ENCODE measurements at places on chromosomes 7 and 10.

DNA sequence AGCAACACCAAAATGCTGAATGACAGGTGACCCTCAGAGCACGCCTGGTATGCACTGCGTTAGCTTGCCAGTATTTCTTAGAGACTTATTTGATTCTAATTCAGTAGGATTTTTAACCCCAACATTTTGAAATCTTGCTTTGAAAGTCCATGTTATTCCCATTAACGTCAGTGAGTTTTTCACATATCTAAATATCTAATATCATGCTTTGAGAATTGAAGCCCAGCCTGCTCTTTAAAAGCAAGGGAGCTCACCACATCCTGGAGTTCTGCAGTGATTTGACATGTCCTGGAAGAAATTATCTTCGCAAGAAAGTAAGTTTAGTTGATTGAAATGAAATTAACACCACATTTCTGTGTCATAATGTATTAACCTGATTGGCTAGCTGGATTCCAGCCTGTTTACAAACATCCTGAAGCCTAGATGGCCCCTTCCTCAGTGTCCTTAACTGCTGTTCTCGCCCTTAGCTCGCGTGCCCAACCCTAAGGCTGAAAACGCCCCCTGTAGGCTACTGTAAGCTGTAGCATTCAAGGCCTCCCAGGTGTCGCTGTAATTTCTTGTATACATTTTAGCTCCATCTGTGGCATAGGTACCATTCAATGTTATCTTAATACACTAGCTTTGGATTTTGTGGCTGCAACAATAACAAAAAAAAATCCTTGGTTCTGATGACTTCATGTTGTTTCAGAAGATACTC, 191.5 kb downstream of the MGMT start:
- no peak for DNase-seq

DNA sequence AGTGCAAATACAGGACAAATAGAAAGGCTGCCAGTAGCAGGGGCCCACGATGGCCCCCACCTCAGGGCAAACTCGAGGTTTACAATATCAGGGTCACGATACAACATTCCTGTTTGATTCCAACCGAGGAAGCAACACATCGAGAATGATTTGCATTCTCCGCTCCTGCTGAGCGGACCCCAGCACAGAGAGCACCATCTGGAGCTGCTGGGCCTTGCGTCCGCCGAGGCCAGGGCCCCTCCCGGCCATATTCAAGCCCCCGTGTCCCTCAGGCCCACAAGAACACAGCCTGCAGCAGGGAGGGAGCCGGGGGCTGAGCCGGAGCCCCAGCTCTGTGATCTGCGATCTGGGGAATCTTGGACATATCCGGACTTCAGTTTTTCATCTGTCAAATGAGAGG, 84.3 kb downstream of the PRKAG2 start:
- DNase-seq = no peak

DNA sequence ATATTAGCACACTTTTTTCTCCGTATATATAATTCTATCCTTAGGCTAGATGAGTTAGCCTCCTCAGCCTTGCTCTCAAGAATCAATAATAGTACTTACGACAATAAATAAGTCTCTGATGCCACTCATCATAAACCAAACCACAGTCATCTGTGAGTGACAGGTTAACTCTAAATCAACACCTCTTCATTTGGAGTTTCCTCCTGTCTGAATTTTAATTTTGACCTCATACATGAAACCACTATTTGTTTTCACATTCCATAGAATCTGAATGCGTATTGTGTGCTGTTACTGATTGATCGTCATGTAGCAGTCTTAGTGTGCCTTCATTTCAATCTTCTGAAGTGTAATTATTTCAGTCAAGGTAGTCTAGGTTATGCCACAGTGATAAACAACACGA, 85.8 kb downstream of the HGF start:
- DNase-seq = no peak

- DNase-seq = no peak
Observed at GRCh38 chr10:58782876-58783851, 270.5 kb downstream of the BICC1 start.

DNA sequence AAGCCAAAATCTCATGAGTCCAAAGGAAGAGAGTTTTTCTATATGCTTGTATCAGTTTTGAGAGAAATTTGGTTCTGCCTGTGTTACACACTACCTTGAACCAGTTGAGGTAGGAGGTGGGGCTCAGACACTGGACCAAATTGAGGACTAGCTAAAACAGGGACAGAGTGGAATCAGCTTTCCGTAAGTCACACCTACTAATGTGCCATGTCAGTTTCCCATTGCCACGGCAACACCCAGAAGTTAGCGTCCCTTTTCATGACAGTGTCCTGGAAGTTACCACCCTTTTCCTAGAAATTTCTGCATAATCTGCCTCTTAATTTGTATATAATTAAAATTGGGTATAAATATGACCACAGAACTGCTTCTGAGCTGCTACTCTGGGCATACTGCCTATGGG, 9.0 kb downstream of the ADK start:
- DNase-seq = no peak

DNA sequence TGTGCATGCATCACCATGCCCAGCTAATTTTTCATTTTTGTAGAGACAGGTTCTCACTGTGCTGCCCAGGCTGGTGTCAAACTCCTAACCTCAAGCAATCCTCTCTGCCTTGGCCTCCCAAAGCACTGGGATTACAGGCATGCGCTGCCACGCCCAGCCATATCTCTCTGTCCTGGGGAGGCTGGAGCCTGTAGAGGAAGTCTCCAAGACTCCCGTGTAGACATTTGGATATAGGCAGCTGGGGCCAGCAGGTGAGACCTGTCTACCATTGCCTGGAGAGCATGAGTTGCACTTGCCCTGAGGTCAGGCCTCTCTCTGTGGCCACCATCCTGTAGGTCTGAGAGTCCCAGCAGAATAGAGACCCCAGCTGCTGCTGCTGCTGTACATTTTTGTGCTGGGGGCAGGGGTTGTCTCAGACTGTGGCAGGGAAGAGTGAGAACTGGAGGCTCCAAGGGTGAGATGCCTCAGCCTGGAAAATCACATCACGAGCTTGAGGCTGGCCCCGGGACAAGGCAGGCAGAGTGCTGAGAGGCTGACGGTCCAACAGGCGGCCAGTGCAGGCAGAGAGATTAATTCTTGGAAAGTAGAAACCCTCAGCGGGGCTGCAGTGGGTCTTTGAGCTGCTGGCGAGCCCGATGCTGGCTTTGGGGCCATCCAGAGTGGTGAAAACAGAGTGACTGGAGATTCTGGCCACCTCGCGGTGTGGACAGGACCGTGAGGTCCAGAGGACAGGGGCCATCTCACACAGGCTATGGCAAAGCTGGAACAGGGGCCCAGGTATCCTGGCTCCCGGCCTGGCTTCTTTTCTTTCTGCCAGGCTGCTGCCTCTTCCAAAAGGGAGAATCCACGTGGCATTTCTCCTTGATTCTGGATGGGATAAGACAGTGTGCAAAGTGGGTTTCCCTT, 60.9 kb downstream of the TMEM270 start:
- no peak for DNase-seq

DNA sequence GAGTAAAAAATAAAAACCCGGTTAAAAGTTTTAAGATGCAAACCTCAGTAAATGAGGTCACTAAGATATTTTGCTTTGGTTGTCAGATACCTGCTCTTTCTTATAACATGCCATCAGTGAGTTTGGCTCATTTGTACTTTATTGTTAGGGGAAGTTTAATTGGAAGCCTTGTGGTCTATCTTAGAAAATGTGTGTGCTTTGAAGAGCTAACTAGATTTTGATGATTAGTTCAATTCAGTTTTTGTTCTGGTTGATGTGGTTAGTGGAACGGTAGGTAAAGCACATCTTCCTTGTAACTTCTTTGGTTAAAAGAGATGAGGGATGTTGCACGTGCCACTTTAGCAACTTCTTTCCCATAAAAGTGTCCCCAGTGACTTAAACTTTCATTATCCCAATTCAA, 353.4 kb upstream of the GALNT17 start:
- no peak for DNase-seq

GRCh38 chr7:28104041-28104541, 76.5 kb downstream of the JAZF1 start:
- DNase-seq = no peak

GRCh38 chr7:74226633-74227032, 16.8 kb downstream of the LAT2 start:
- no peak for DNase-seq

DNA sequence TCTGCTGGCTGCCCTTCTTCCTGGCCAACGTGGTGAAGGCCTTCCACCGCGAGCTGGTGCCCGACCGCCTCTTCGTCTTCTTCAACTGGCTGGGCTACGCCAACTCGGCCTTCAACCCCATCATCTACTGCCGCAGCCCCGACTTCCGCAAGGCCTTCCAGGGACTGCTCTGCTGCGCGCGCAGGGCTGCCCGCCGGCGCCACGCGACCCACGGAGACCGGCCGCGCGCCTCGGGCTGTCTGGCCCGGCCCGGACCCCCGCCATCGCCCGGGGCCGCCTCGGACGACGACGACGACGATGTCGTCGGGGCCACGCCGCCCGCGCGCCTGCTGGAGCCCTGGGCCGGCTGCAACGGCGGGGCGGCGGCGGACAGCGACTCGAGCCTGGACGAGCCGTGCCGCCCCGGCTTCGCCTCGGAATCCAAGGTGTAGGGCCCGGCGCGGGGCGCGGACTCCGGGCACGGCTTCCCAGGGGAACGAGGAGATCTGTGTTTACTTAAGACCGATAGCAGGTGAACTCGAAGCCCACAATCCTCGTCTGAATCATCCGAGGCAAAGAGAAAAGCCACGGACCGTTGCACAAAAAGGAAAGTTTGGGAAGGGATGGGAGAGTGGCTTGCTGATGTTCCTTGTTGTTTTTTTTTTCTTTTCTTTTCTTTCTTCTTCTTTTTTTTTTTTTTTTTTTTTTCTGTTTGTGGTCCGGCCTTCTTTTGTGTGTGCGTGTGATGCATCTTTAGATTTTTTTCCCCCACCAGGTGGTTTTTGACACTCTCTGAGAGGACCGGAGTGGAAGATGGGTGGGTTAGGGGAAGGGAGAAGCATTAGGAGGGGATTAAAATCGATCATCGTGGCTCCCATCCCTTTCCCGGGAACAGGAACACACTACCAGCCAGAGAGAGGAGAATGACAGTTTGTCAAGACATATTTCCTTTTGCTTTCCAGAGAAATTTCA, 1.7 kb downstream of the ADRB1 start:
- DNase-seq = no peak

DNA sequence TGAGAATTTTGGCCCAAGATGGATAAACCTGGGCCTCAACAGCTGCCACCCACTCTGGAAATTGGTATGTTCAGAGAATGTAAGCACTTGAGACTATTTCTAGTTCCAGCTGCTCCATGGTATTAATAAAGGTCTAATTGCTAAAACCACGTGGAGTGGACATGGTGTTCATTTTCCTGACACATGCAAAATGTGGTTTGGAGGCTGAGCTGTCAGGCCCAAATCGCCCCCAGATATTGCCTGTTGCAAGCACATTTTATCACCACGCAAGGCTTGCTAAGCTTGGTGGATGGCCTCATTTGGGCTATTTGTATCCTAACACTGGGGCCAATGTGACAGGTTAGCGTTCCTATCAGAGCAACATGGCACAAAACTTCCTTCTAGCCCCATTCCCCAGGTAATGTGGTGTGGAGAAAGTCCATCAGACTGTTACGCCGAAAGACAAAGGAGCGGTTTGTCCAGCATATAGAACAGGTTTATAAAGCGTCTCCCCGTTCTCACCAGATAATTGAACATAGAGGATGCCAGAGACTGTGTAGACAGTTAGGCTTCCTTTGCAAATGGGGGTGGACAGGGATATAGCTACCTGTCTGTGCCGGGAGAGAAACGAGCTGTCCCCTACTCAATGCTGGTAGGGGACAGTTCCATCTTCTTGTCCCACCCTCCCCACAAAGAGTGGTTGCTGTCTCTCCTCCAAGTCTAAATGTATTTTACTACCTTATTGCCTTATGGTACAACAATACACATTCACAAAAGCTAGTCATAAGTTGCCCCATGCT, 78.0 kb upstream of the ANKRD1 start:
- DNase-seq = no peak

GRCh38 chr7:100693312-100694097, 545 bp downstream of the GIGYF1 start:
- DNase-seq = no peak

DNA sequence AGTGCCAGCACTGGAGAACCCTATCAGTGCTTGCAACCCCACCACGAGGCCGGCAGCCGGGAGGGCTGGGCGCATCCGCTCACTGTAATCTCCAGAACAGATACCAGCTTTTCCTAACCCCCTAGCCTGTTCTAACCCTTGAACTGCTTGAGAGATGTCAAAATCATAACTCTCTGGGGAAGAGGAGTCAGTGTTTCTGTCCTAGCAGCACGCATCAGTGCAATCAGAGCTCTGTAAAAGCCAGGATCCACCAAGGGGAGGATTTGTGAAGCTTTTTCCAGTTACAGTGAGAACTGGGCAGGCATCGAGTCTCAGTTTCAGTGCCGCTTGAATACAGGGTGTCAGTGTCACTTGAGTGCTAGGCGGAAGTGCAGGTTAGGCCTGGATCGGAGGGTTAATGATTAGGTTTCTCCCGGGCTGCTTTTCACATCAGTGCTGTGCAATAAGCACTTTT, 104.5 kb upstream of the INSYN2A start:
- no peak for DNase-seq

GRCh38 chr7:701086-701671, 25.3 kb upstream of the DNAAF5 start:
- no peak for DNase-seq

GRCh38 chr7:19869979-19870378, 96.6 kb upstream of the TMEM196 start:
- no peak for DNase-seq

GRCh38 chr10:132547421-132547861, 9.9 kb downstream of the INPP5A start:
- no peak for DNase-seq

- DNase-seq = no peak
Observed at GRCh38 chr7:71543396-71543795, 411.5 kb downstream of the GALNT17 start.

GRCh38 chr7:93375603-93376002, 143.4 kb downstream of the VPS50 start:
- no peak for DNase-seq

DNA sequence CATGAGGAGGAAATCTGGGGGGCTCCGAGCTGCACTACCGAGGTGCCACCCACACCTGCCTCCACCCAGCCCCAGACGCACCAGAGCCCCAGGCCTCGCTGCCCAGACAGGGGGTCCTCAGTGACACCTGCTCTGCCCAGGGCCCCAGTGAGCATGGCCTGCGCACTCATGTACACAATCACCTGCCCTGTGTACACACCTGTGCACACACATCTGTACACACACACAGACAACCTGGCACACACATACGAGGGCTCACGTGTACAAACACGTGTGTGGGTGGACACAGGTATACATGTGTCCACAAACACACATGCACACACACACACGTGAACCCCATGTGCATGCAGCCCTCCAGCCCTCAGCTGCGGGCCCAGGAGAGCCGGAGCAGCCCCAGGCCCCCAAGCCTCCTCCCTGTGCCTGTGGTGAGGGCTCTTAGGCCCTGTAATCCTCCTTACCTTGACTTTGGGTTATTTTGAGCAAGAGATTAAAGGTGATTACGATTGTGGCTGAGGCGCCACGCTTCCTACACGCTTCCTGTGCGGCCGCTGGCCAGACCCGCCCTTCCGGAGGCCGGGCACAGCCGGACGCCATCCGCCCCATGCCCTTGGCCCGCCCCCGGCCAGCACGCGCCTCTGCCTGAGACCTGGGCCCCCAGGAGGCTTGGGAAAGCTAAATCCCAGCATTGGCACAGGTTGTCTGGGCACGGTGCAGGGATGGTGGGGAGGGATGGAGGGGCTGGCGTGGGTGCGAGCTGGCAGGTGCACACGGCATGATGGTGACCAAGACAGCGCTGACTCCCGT, 71.9 kb downstream of the ELFN1 start:
- DNase-seq = no peak

Data from GOT3 (cell line).